ENCODE measurements at places on chromosomes 5 and 9.

- no peak for DNase-seq
Measured at GRCh38 chr9:127455324-127455992, 4.1 kb downstream of the LRSAM1 start.

- no peak for DNase-seq
Measured at GRCh38 chr5:50606179-50606578, 60.3 kb upstream of the PARP8 start.

- no peak for DNase-seq
Measured at GRCh38 chr5:174159327-174160114, 114.0 kb downstream of the NSG2 start.

- DNase-seq: no peak
Measured at GRCh38 chr5:124949862-124950261, 203.4 kb upstream of the ZNF608 start.

DNA sequence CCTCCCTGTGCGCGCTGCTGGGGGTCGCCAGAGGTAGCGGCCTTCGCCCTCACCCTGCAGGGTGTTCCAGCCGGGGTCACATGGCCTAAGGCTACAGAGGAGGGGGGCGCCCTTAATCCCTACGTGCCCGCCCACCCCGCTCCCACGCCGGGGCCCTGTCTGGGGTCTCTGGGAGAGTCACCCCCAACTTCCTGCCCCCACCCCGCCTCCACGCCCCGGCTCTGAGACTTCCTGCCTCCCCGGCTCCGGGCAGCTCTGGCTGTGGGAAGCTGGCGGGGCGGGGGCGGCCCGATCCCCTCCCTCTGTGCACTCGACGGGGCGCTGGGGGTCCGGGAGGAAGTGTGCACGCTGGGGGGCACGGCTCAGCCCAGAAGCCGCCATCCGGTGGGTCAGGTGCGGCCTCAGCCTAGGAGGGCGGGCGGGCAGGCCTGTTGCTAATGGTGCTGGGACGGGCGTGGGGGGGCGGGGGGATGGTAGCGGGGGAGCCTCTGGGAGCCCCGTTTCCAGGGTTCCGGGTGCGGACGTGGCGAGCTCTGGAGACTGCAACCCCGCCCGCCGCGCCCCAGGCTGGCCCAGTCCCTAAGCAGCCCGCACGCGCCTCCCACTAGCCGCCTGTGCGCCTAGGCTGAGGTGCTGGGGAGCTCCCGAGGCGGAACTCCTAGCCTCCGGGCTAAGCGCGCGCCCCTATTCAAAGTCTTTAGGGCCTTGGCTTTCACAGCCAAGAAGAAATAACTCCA lies 61.6 kb downstream of the CXXC5 start:
- DNase-seq: no peak

GRCh38 chr9:23769307-23769935 lies 56.6 kb downstream of the ELAVL2 start:
- no peak for DNase-seq

DNA sequence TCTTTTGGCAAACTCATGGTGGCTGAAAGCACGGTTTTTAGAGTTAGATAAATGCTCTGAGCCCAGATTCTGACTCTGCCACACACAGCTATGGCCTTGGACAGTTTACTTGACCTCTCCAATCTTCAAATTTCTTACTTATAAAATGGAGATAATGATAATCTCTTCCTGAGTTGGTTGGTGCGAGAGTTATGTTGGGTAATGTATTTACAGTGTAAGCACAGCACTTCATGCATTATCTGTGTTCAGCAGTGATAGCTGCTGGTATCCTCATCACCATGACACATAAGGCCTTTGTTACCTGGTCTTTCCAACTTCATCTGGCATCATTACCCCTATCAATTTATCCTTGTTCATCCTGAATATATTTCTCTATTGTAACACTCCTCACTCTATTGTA lies 178.8 kb upstream of the ELL2 start:
- no peak for DNase-seq

- no peak for DNase-seq
Measured at GRCh38 chr5:179326122-179326927, 18.9 kb downstream of the ADAMTS2 start.
